ENCODE measurements at places on chromosomes 7 and 10.

DNA sequence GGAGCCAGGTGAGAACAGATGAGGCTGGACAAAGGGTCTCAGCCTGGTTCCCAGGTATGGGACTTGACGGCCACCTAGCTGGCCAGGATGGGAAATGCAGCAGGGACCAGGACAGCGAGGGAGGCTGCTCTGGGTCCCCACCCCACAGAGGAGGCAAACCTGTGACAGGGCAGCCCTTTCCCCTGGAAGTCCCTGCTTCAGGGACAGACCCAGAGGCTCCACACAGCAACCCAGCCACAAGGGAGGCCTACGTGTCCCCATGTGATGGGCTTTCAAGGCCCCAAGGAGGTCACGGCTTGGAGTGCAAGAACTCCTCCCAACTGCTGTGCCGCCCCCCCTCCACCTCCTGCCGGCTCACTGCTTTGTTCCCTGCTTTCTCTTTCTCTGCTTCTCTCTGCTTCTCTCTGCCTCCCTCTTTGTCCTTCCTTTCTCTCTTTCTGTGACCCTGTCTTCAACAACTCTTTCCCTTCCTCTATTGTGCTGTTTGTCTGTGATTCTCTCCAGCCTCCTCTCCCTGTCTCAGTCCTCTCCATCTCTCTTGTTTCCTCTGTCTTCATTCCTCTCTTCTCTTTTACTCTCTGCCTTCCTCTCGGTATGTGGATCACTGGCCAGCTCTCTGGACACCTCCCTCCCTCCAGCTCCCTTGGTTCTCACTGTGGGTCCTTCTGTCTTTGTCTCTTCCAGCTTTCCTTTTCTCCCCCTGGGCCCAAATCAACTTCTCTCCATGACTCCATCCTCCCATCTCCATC is 9.6 kb upstream of the EIF5AL1 start:
- DNase-seq = no peak

GRCh38 chr7:40579401-40579800 is 444.6 kb downstream of the SUGCT start:
- DNase-seq = no peak

DNA sequence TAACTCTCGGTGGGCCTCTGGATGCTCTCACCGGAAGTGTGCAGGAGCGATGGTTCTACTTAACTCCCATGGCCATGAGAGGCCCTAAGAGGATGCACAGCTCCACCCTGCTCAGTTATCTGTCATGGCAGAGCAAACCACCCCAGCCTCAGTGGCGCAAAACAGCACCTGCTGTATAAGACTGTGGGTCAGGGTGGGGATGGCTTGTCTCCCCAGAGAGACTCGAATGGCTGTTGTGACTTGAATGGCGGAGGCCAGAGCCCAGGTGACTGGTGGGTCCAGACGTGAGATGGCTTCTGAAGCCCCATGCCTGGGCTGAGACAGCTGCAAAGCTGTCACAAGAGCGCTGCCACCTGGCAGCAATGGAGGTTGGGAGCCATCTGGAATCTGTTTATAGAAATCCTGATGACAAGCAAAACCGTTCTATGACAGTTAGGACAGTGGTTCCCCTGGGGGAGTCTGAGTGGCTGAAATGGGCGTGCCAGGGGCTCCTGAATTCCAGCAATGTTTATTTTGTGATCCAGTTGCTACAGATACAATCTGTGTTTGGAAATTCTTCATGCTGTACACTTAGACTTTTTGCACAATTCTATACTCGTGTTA is 490.5 kb downstream of the TCERG1L start:
- DNase-seq = no peak

DNA sequence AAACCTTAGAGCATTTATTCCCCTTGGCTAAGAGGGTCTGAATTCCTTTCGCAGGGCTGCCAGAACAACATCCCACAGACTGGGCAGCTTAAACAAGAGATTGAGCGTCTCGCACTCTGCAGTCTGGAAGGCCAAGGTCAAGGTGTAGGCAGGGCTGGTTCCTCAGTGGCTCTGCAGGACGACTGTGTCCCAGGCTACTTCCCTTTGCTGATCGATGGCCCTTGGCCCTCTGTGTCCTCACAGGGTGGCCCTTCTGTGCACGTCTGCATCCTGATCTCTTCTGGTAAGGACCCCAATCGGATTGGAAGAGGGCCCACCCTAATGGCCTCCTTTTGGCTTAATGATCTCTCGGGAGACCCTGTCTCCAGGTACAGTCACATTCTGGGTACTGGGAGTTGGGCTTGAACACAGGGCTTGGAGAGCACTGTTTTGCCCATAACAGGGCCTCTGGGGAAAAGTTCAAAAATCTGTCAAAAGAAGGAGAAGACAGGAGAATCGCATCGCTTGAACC is 35.1 kb upstream of the DNAJB6 start:
- DNase-seq = no peak

DNA sequence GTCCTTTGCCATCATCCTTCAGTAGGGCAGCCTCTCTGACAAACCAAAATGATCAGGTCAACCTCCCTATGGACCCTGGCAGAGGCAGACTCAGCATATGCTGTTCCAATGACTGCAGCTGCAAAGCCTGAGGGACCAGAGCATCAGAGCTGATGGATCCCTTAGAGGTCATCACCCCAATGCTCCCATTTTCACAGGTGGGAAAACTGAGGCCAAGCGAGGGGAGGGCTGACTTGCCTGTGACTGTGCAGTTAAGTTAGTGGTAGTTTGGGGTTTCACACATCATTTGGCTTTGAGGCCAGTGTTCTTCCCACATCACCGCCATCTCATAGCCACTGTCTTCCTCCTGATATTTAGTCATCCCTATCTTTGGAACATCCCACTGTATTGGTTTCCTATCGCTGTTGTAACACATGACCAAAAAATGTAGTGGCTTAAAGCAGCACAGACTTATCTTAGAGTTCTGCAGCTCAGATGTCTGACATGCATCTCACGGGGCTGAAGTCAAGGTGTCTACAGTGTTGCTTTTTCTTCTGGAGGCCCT is 69.3 kb upstream of the PDZD8 start:
- no peak for DNase-seq

- no peak for DNase-seq
These were observed 80.9 kb downstream of the CACNB2 start for GRCh38 chr10:18221123-18221522.

GRCh38 chr10:71569775-71570588 is 149.6 kb downstream of the C10orf105 start:
- DNase-seq = peak; percentile 73

DNA sequence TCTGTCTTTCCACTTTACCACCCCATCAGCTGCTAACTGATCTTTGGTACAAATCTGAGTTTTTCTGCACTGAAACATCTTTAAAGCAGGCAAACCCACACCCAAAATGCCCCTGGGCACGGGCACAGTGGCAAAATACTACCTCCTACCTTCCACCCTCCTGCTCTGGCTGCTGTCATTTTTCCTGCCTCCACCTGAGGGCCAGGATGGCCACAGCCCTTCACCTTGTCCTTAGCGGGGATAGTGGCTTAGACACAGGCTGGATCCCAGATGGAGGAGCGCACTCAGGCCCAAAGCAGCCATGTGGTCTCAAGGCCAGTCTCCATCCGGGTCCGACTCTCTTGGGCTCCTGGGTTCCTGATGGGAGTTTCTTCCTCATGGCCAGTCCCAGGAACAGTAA is 98.3 kb downstream of the HIF1AN start:
- DNase-seq = no peak

DNA sequence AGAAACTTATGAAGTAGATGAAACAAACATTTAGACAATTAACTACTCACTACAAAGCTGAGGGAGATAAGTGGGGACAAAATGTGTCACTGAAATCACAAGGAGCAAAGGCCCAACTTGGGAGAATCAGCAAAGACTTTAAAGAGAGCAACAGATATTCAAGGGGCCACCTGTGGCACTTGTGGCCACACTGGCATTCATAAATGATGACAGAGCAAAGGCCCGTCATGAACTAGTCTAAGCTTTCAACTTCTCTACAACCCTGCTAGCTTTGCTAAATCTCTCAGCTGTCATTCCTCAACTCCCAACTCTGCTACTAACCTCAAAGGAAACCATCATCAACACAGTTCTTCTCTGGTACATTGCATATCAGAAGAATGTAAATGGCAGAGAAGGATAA is 178.4 kb downstream of the CPEB3 start:
- DNase-seq = no peak

DNA sequence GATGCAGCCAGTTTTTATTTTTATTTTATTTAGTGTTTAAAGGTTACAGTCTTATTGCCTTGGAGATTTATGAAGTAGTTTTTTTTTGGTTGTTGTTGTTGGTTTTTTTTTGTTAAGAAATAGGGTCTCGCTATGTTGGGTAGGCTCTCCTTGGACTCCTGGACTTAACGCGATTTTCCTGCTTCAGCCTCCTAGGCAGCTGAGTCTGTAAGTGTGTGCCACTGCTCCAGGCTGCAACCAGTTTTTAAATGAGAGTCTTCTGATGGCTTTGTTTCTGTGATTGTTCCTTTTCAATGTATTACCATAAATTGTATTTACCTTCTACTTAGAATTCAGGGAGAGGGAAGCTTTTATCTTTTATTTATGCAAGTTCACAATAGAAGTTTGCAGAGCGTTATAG is 62.8 kb downstream of the BICC1 start:
- DNase-seq = no peak

GRCh38 chr10:100516847-100517246 is 2.8 kb downstream of the SEC31B start:
- no peak for DNase-seq

GRCh38 chr10:93186653-93187052 is 113.0 kb downstream of the CYP26A1 start:
- no peak for DNase-seq

DNA sequence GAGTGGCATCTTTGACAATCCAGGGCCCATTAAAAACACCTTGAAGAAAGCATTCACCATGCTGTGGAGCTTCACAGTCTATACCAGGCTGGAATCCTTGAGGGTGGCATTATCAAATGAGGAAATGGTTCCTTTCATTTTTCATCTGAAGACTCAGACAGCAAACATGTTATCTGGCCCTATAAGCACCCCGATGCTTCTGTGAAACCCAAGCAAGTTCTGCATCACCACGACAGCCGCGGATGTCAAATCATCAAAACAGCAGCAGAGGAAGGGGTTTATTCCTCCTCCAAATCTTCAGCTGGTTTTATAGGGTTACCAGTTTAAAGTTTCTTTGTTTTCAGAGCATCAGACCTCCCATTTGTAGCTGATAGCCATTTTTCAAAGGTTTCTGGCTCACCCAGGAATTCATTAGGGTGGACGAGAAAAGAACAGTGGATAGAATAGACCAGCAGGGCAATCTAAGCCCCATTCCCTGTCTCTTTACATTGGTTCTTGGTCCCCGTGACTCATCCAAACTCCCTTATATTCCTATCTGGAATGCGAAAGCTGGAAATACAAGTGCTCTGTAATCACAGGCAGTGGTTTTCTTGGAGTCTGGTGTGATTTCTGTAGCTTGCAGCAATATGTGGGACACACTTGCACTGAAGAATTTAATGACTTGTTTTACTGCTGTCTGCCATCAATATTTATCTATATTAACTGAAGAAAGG is 217.9 kb downstream of the SKAP2 start:
- no peak for DNase-seq

GRCh38 chr10:26436848-26437247 is 1.3 kb upstream of the APBB1IP start:
- no peak for DNase-seq

- no peak for DNase-seq
These were observed 43.5 kb upstream of the SLC35G1 start for GRCh38 chr10:93850031-93851015.

DNA sequence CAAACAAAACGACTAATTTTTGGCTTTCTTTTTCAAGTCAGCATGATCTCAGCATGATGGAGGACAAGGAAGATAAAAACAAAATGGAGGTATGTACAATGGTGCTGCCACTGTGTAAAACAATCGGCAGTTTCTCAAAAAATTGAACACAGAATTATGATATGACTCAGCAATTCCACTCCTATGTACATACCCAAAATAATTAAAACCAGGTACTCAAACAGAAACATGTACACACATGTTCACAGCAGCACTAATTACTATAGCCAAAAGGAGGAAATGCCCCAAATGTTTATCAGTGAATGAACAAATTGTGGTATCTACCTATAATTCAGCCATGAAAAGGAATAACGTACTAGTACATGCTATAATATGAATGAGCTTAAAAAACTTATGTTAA is 29.9 kb downstream of the SNX13 start:
- DNase-seq = no peak

DNA sequence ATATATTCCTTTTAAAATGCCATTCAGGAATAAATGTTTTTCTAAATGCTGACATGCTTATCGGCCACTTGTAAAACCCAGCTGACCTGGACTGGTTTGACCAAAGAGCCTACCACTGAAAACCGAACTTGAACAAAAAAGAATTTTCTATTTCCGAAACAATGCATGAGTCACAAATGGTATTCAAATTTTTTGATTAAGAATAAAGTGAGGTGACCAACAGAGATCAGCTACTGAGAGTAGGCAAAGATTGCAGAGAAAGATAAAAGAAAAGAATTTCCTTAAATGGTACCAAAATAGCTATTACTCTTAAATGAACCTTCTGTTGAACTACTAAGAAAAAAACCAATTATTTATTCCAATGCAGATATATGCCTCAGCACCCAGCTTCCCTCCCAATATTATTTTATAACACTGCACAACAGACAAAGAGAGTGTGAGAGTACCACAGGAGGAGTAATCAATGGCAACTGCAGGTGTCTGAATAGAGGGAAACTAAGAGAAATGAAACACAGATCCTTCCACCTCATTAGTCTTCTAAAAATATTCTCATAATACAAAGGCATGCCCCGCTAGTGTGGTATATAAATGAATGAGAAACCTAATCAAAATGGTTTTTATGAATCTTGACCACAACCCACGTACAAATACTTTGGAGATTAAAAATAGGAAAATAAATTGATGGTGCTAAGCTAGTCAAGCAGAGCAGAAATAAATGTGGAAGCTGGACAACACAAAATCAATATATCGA is 20.1 kb downstream of the OSBPL3 start:
- no peak for DNase-seq

GRCh38 chr7:42082144-42082543 is 154.9 kb downstream of the GLI3 start:
- DNase-seq = no peak

GRCh38 chr7:142413280-142414000 is 155.6 kb upstream of the PRSS58 start:
- no peak for DNase-seq

- DNase-seq = no peak
These were observed 150.2 kb upstream of the AUTS2 start for GRCh38 chr7:69448071-69448470.

DNA sequence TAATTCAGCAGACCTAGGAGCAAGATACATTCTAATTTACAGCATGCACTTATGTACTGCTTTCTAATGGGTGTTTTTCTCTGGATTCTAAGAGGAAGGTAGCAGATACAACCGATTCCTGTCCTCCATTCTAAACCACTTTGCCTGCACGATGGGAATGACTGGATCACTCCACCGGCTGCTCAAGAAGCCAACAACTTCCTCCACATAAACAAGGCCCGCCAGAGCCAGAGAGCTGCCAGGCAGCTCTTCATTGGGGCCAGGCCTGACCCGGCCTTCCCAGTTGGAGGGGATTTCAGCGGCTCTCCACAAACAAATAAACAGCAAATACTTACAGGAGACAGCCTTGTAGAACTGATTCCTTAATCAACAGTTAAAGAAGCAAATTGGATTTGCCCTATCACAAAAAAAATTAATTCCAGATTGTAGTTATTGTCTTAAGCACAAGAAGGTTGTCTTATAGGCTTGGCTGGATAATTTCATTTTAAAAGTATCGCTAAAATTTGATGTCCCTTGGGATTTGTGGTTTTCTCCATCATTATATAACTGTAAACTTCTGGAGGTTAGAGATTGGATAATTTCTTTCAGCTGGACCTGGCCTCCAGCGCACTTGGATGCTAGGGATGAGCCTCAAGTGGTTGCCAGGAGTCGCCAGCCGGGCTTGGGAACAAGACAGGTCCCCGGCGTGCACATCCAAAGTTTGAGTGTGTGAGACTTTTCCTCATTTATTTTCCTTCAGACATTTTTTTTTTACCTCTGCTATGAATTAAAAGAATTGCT is 20.9 kb downstream of the EBF3 start:
- DNase-seq = no peak
